ENCODE measurements at places on chromosomes 12 and 14. TPM values are rescaled to one million over a fixed set of nuclear protein-coding genes. Genes with fewer than 3 reads are reported as not detected.

TMEM132C gene
- total RNA-seq: 9.4 TPM

GRIN2B gene
- 0.11 TPM for total RNA-seq

B4GALNT3 gene
- total RNA-seq: 2.6 TPM

DBX2 gene
- not detected for total RNA-seq

SDR9C7 gene
- total RNA-seq: 0.25 TPM

SYCP3 gene
- not detected for total RNA-seq

PRKAG1 gene
- 25.6 TPM for total RNA-seq

C14orf180 gene
- total RNA-seq: 0.12 TPM

DNA sequence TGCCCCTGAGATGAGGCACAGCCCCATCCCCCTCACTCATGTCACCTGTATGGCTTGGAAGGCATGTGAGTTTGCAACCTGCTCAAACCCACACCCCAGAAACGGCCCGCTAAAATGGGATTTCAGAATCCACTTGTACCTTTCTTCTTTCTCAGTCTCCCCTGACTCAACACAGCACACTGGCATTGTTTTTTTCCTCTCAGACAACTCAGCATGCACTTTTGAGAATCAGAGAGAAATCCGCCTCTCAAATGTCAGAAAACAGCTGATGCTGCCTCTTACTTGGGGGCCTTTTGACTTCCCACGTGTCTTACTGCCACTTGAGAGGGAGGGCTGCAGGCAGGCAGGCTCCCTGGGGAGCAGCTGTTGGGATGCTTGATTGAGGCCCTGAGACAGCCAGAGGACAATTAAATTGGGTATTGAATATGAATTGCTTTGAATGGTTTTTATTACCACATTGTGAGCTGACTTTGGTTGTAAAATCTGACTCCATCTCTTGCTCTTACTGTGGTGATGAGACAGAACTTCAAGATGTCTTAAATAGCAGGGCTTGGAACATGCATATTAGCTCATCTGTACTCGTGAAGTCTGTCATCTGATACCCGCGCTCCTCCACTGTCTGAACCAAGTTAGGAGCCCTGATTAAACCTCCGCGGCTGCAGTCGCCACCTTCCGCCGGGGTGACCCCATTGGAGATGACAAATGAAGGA lies 96.6 kb downstream of the APAF1 start:
- no peak for DNase-seq

DNA sequence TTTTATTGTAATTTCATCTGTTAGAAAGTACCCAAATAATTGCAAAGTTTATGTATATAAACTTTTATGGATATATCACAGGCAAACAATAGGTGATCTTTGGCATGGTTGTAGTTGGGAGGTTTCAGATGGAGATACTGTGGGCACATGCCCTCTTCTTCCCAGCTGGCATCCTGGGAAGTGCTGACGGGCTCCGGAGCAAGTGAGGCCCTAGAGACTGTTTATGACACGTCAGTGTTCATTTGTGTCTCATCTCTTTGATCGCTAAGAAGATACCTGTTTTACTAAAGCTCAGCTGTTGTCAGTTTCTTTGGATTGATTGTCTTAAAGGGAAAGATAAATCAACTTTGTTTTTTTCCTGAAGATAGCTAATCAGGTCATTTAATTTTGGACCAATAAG lies 287.6 kb downstream of the FBXL14 start:
- no peak for DNase-seq

- DNase-seq: no peak
These were observed 91.9 kb downstream of the DPF3 start for GRCh38 chr14:72801836-72802587.

GRCh38 chr12:68327896-68328295 lies 4.3 kb downstream of the MDM1 start:
- no peak for DNase-seq

DNA sequence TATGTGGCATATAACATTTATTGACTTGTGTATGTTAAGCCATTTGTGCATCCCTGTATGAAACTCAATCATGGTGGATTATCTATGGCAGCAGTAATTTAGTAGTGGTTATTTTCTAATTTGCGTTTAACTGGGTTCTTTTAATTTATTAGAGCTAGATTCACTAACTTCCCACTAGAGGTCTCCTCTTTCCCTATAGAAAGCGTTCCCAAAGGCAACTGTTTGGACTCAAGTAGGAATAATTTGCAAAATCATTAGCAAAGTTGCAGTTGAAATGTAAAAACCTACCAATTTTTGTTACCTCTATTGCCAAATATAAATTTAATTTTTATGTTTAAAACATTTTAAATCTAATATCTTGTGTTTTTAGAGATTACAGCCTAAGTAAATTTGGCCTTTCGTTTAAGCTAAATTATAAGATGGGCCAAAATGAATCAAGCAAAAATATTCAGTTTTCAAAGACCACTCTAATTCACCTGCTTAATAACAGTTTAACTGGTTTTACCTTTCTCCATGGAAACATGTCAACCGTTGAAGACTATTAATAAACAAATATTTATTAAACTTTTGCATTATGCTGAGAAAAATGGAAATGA lies 6.0 kb downstream of the DMAC2L start:
- no peak for DNase-seq

- no peak for DNase-seq
These were observed 35.2 kb upstream of the RIC8B start for GRCh38 chr12:106739318-106739717.

DNA sequence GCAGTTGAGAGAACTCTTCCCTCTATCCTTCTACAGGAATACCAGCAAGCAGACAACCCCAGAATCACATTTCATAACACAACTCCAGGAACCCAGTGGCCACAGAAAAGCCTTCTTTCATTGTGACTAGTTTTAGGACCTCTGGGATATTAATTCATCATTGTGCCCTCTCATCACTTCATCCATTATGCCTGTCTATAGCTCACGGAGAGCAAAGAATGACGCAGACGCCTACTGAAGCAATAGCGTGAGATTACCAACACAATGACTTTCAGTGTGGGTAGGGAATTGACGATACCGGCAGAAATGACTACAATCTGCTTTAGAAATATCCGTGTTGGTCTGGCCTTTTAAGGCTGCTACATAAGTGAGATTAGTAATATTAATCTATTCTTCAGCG lies 158.1 kb upstream of the FOXG1 start:
- no peak for DNase-seq

- DNase-seq: no peak
These were observed 92.6 kb downstream of the RPS29 start for GRCh38 chr14:49493557-49493956.

GRCh38 chr12:53064613-53065436 lies 14.4 kb downstream of the SPRYD3 start:
- DNase-seq: peak; percentile 56

DNA sequence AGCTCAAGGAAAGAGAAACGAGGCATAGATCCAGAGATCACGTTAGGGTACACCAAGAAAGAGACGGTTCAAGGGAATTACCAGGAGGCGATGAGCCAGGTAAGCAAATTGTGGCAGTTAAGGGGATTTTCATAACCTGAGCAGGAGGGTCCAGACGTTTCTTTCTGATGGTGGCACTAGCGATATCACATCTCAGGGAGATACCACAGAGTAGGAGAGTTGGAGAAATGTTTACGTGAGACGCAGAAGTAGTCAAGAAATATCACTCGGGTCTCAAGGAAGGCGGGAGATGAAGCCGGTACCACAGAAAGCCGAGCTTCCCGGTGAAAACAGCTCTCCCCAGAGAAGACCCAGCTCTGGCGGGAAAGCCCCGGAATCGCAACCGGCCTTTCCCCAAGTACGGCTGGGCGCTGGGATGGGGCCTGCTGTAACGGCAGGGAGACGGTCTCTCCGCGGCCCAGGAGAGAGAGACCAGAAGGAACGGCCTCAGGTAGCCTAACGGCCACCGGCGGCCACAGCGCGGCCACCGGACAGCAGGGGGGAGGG lies 485 bp downstream of the SENP1 start:
- DNase-seq: no peak

DNA sequence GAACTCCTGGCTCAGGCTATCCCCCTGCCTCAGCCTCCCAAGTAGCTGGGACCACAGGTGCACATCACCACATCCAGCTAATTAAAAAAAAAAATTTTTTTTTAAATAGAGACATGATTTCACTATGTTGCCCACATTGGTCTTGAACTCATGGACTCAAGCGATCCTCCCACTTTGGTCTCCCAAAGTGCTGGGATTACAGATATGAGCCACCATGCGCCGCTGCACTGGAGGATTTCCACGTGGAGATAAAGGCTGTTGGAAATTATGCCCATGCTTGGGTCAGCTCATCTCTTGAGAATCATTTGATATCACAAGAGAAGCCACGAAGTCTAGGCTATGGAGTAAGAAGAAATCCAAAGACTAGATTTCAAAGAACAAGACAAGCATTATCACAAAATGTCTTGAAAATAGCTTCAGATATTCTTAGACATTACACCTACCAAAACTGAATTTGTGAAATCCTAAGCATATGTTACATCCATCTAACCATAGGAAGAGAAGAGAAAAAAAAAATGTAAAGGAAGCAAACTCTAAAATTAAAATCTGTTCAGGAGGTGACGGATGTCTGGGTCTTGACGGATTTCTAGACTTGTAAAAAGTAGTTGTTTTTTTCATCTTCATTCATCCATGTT lies 99.1 kb downstream of the PTPN11 start:
- DNase-seq: no peak

DNA sequence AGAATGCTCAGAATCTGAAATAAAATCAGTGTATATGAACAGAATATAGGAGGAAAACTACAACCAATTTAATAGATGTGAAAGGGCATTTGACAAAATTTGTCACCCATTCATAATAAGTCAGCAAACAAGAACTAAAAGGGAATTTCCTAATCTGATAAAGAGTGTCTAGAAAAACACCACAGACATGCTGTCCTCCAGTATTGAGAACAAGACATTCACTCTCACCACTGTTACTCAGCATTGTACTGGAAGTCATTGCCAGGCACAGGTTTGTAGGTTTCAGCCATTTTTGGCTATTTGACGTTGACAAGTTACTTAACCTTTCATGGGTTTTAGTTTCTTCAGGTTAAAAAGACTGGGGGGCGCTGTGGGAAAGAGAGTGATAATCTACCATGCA lies 13.2 kb downstream of the EIF2S1 start:
- DNase-seq: no peak

DNA sequence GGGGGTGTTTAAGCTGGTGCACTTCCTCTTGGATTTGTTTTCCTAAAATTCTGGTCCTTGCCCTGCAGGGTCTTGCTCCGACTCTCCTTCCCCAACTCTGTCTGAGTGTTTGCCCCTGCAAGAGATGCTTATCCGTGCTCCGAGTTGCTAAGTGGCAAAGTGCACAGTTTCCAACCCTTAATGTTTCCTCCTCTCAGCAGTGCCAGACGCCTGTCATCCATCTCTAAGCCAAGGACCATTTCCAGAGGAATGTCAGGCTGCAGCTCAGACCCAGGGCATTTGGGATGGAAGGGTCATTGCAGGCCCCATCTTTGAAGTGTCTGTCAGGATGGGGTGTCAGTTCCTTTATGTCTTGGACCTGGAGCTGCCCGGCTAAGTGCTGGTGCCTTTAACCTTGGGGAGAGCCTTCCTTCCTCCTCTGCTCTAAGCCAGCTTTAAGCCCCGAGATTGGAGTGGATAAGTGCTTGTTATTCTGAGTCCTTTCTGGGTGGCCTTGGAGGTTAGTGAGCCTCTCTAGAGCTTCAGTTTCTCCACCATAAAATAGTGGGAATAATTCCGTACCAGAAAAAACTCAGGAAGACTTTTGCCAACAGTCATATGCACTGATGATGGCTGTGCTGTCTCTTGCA lies 15.0 kb downstream of the WNT5B start:
- no peak for DNase-seq

DNA sequence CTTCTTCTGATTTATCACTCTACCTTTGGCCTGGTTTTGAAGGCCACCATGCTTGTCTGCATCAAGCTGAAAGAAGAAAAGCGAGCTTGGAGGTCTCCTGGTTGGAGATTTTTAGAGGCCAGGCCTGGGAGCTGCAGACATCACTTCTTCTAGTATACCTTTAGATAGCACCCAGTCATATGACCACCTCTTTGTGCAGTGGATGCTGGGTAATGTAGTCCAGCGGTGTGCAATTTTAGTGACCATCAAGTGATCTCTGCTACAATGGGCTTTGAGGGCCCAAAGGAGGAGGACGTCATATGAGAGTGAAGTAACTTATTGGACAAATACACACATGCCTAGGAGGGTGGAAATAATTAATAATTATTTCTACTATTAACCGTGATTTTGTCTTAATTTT lies 15.2 kb upstream of the WNT5B start:
- DNase-seq: no peak

DNA sequence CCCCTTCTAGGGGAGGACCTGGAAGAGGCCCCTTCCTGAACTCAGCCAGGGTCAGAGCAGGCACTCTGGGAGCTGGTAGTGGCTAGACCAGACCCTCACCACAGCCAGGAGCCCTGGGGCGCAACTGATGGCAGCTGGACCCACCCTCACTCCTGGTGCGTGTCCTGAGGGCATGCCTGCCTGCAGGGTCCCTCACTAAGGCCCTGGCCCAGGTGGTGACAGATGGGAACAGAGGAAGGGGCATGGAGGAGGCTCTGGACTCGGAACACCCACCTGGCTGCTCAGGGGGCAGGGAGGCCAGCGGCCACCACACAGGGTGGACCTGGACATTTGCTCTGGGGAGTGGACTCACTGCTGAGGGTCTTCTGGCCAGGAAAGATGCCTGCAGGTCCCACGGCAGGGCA lies 342.2 kb upstream of the SFSWAP start:
- peak; percentile 25 for DNase-seq

DNA sequence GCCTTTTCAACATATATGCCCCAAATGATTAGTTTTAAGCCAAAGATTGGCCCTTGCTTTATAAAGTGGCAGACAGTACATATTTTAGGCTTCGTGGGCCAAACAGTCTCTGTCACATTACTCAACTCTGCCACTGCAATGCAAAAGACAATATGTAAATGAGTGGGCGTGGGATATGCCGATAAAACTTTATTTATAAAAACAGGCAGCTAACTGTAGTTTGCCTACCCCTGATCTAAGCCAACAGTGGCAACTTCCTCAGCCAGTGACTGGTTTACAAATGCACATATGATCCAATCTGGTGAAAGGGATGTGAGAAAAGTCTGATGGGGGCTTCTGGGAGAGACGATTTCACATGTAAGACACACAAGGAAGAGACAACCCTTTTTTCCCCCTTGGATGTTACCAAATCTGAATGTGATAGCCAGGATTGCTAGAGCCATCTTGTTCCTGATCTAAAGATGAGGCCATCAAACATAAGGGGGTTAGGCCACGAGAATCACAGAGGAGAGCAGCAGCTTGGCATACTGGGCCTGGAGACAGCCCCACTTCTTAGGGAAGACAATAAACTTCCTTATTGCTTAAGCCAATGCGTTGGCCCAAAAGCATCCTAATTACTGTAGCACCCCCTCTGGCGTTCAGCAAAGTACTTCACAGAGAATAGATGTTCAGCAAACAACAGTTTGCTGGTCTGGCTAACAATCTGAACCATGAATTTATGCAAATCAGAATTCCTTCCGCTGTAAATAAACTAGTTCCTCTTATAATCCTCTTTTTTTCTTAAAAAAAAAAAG lies 75.2 kb upstream of the TMCC3 start:
- DNase-seq: no peak

GRCh38 chr12:68203460-68203875 lies 22.1 kb downstream of the IL26 start:
- no peak for DNase-seq
